ENCODE measurements at places on chromosomes 7 and 10.

- no peaks in the 10 kb centered on the region for H3K27me3 ChIP-seq
- DNase-seq, result no peak
- H3K4me3 ChIP-seq, result no peak overlapping the region
- H3K27ac ChIP-seq, result no peak overlapping the region
These were observed 242.7 kb downstream of the THSD7A start for GRCh38 chr7:11589251-11589650.

DNA sequence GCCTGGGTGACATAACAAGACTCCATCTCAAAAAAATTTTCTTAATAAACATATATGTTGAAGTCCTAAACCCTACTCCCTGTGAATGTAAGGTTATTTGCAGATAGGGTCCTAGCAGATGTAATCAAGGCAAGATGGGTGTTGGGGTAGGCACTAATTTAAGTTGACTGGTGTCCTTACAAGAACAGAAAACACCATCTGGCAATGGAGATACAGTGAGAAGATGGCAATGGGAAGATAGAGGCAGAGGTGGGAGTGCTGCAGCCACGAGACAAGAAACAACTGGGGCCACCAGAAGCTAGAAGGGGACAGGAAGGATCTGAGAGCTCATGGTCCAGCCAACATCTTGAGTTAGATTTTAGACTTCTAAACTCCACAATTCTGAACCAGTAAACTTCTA lies 606.4 kb downstream of the CNTNAP2 start:
- no peaks in the 10 kb centered on the region for H3K36me3 ChIP-seq
- no peak overlapping the region for H3K4me3 ChIP-seq
- no peak overlapping the region for H3K27ac ChIP-seq
- no peaks in the 10 kb centered on the region for H3K4me1 ChIP-seq
- DNase-seq, result no peak
- no peaks in the 10 kb centered on the region for H3K27me3 ChIP-seq

DNA sequence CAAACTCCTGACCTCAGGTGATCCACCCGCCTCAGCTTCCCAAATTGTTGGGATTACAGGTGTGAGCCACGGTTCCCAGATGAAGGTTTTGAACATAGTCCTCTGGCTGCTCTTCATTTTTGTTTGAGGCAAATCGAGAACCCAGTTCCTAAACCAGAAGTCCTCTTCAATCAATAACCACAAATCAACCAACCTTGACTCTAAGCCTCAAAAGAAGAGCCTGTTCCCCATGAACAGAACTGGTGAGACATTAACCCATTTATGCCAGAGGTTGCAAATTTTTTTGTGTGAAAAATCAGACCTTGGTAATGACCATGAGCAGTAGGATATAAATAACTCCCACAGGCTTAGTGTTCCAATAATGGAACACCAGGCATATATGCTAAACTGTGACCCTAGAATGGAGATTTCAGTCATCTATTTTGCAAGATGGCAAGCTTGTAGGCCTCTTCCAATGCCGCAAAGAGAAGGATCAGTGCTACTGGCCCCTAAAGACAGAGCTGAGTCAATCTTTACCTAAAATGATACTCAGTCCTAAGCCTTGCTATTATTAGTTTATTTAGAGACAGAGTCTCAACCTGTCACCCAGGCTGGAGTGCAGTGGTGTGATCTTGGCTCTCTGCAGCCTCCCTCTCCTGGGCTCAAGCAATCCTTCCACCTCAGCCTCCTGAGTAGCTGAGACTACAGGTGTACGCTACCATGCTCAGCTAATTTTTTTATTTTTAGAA lies 15.9 kb downstream of the KPNA7 start:
- no peak overlapping the region for H3K27ac ChIP-seq
- peaks cover 9% of the 10 kb centered on the region for H3K4me1 ChIP-seq
- H3K36me3 ChIP-seq, result no peaks in the 10 kb centered on the region
- no peak overlapping the region for H3K4me3 ChIP-seq
- no peaks in the 10 kb centered on the region for H3K27me3 ChIP-seq

- H3K36me3 ChIP-seq, result no peaks in the 10 kb centered on the region
- no peaks in the 10 kb centered on the region for H3K4me1 ChIP-seq
- H3K27ac ChIP-seq, result no peak overlapping the region
- DNase-seq, result no peak
- no peak overlapping the region for H3K4me3 ChIP-seq
These were observed 222.3 kb downstream of the SNX10 start for GRCh38 chr7:26513948-26514347.

GRCh38 chr10:9950070-9950469 lies 1067.6 kb upstream of the CELF2 start:
- H3K4me3 ChIP-seq, result no peak overlapping the region
- H3K27ac ChIP-seq, result no peak overlapping the region
- H3K27me3 ChIP-seq, result no peaks in the 10 kb centered on the region
- H3K4me1 ChIP-seq, result no peaks in the 10 kb centered on the region
- no peaks in the 10 kb centered on the region for H3K36me3 ChIP-seq
- no peak for DNase-seq

GRCh38 chr7:98236355-98237185 lies 15.5 kb downstream of the TECPR1 start:
- H3K36me3 ChIP-seq, result no peaks in the 10 kb centered on the region
- H3K27me3 ChIP-seq, result no peaks in the 10 kb centered on the region
- H3K4me3 ChIP-seq, result no peak overlapping the region
- H3K27ac ChIP-seq, result no peak overlapping the region

DNA sequence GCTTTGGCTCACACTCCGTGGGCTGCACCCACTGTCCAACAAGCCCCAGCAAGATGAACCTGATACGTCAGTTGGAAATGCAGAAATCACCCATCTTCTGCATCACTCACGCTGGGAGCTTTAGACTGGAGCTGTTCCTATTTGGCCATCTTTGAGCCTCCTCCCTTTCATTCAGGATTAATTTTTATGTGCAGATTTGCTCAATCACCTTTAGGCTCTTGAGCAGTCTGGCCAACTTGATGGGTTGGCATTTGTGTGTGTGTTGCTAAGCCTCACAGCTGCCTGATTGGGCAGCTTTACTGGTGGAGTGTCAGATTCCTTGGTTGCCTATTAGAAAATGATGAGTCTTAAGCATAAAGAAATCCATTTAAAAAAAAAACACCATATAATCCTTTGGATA lies 236.1 kb downstream of the KIF20B start:
- no peak overlapping the region for H3K27ac ChIP-seq
- no peaks in the 10 kb centered on the region for H3K4me1 ChIP-seq
- no peak for DNase-seq
- H3K4me3 ChIP-seq, result no peak overlapping the region
- no peaks in the 10 kb centered on the region for H3K27me3 ChIP-seq

- peaks cover 58% of the 10 kb centered on the region for H3K27me3 ChIP-seq
- no peak for DNase-seq
- peak overlapping the region; percentile 30 for H3K4me3 ChIP-seq
- no peaks in the 10 kb centered on the region for H3K36me3 ChIP-seq
- no peaks in the 10 kb centered on the region for H3K4me1 ChIP-seq
These were observed 2.5 kb upstream of the TMEM178B start for GRCh38 chr7:141071260-141071854.

GRCh38 chr7:139496528-139496927 lies 13.1 kb upstream of the KLRG2 start:
- no peak for DNase-seq
- H3K4me3 ChIP-seq, result no peak overlapping the region
- H3K27me3 ChIP-seq, result no peaks in the 10 kb centered on the region
- H3K27ac ChIP-seq, result no peak overlapping the region

GRCh38 chr7:148410905-148411304 lies 179.7 kb upstream of the C7orf33 start:
- H3K36me3 ChIP-seq, result no peaks in the 10 kb centered on the region
- H3K4me1 ChIP-seq, result no peaks in the 10 kb centered on the region
- no peak overlapping the region for H3K4me3 ChIP-seq
- no peak for DNase-seq
- no peak overlapping the region for H3K27ac ChIP-seq
- H3K27me3 ChIP-seq, result no peaks in the 10 kb centered on the region
